ENCODE measurements at places on chromosomes 7 and 10.
A peak's percentile ranks its signal among the peaks of the same experiment; 100 is the strongest.

DNA sequence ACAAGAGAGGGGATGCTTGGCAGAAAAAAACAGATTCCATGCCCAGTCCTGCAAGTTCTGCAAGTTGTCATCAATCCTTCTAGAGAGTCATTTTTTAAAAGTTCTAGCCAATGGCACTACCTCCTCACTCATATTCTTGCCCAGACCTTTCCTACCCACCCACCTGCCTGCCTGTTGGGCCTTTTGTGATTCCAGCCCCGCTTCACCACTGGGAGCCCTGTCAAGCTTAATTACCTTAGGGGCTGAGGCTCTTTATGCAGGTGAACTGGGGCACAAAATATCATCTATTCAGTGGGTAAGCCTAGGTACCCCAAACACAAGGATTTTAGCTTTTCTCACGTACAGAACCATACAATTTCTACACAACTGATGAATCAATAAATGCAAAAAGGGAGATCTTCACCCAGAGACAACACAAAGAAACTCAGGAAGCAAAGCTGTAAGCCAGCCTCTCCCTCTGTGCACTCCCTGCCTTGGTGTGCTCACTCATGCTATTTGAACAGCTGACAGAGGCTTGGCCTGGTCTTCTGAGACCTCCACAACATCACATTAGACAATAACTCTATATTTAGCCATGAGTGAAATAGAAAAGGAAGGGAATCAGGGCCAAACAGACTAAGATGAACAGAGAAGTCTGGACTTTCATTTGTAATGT, 222.6 kb downstream of the HTR7 start:
- DNase-seq: no peak

DNA sequence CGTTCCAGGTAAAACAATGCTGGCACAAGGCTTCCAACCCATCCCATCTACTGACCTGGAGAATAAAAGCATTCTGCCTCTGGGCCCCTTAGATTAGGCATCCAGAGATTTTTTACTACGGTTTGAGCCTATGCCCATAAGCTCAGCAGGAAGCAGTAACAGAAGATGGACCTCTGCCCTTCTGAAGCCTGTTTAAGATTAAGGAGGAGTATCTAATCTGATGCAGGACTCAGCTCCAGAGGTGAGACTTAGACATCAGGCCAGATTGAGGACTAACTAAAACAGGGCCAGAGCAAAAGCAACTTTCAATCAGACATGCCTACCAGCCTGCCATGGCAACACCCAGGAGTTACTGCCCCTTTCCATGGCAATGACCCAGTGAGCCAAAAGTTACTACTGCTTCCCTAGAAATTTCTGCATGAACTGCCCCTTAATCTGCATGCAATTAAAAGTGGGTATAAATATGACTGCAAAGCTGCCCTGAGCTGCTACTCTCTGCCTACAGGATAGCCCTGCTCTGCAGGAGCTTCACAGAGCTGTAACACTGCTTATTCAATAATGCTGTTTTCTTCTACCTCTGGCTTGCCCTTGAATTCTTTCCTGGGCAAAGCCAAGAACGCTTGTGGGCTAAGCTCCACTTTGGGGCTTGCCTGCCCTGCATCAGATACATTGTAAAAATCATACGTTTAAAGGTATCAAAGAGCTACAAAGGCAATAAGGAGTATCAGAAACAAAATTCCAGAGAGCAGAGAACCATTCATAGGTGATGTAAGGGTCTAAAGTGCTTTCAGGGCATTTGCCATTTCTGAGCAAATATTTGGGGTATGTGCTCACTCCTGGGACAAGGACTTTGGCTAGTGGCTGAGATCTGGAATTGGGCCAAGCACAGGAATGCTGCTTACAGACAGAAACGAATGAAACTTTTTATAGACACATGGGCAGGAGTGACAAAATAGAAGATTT, 25.0 kb upstream of the CNNM1 start:
- no peak for DNase-seq

DNA sequence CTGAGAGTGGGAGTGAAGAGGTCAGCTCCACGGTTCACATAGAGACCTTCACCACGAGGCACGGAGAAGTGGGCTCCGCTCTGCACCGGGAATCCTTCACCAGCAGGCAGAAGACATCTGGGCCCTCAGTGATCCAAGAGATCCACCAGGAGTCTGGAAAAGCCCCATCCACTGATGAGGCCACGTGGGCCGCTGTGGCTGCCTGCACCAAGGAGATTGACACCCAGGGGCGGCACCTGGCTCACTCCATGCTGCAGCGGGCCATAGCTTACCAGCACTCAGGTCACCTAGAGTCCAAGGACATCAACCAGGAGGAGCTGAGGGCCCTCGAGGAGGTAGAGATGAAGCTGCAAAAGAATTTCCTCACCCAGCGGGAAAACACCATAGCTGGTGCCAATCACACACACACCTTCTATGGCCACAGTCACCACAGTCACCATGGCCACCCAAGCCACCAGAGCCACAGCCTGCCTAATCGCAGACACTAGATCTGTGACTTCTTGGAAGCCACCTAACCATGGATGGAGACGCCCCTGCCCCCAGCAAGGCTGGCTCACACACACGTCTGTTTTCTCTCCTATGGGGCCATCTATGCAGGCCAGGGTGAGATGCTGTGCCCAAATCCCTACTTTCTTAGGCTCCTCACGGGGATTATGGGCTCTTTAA, 694 bp downstream of the C10orf62 start:
- DNase-seq: no peak

- DNase-seq: no peak
These were observed 136.9 kb upstream of the PALS2 start for GRCh38 chr7:24436131-24436920.

DNA sequence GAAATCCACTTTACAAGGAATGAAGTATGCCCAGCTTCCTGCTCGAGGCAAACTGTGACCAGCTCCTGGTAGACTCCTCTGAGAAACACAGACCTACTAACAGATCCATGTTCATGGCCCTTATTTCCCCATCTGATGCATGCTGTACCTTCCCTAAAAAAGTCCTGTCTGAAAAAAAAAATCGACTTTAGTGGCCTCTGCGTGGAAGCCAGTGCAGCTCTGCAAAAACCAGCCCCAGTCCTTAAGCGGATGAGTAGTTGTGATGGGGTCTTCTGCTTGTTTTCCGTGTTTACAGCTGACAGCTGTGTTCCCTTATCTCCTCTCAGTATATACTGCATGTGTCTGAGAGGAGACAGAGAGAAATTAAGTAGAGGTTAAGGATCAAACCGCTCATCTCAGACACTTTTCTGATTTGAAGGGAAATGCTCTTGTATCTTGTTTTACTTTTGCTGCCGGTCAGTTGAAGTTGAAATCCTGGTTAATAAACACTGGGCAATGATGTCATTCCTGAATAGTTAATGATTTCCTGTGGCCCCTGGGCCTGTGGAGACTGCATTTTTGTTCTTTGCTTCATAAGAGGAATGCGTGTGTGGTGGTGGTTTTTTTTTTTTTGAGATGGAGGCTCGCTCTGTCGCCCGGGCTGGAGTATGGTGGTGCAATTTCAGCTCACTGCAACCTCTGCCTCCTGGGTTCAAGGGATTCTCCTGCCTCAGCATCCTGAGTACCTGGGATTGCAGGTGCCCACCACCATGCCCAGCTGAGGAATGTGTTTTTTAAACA, 67.6 kb downstream of the DOCK1 start:
- no peak for DNase-seq

DNA sequence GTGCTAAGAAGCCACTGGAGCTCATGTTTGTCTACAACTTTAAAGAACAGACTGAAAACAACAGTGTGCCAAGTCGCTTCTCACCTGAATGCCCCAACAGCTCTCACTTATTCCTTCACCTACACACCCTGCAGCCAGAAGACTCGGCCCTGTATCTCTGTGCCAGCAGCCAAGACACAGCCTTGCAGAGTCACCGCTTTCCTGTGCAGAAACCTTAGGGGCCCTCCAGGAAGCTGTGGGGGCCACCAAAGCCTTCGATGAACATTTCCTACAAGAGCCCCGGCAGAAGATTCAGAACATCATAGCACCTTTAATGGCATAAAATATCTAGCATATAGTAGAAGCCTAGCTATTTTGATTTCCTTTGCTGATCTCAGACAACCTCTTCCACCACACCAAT, 88.0 kb upstream of the PRSS58 start:
- no peak for DNase-seq

GRCh38 chr10:79067241-79068202, 1.2 kb upstream of the ZMIZ1 start:
- DNase-seq: peak; percentile 76

All from stimulated activated CD4-positive, alpha-beta T cell treated with anti-CD3 and anti-CD28 coated beads, Interleukin-4, amount 100 ng/mL, for 48 hours (primary cell).